ENCODE measurements at places on chromosomes 7 and 10.
A peak's percentile ranks its signal among the peaks of the same experiment; 100 is the strongest.

DNA sequence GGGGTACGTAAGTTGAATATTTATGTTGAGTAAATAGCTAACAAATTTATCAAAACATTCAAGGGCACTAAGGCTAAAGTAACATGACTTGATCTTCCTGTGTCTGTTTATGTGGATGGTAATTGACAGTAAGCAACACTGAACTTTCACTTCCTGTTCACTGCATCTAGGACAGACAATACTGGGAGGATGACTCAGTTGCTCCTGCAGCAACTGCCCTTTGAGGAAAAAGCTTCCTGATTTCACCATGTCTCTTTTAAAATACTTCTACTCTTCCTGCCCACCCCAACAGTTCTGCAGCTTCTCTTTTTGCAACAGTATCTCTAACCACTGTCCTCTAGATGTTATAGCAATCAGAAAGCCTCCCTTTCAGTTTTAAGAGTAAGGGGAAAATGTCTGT lies 76.6 kb upstream of the HGF start:
- no peaks in the 10 kb centered on the region for H3K36me3 ChIP-seq
- no peak for ATAC-seq
- no peaks in the 10 kb centered on the region for H3K27me3 ChIP-seq

DNA sequence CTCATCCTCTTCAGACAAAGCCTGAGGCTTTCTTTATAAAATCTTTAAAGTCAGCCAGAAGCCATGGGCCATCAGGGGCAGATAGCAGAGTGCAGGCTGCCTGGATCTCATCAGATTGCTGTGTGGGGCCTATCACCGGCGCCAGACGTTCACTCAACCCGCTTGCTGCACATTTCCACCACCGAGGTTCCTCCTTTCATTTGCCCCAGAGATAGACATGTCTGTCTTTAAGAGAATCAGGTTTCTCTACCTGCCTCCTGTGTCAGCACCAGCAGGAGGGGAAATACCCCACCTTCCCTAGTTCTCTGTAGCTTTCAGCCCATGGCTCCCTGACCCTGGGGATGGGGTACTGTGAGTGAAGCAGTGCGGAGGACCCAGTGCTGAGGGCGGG lies 22.0 kb downstream of the SLC18A2 start:
- H3K27ac ChIP-seq = no peak overlapping the region
- no peak overlapping the region for H3K4me3 ChIP-seq
- H3K27me3 ChIP-seq = peaks cover 55% of the 10 kb centered on the region
- H3K4me1 ChIP-seq = no peaks in the 10 kb centered on the region
- H3K36me3 ChIP-seq = no peaks in the 10 kb centered on the region
- no peak for ATAC-seq

DNA sequence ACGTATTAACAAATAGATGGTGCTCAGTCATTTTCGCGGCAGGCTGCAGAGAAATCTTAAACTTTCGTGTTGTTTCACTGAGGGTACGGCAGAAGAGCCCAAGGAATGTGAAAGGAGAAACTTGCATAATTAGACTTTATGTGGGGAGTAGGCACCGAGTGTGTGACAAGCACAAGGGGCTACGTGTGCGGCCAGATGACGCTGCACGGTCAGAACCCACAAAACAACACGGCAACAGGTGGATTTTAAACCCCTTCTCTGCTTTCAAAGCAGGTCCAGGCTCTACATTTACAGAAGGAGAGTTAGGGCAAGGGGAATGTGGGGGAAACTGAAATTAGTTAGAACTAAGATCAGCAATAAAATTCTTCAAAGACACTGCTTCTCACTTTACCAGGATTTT lies 392 bp upstream of the UCN3 start:
- H3K36me3 ChIP-seq = no peaks in the 10 kb centered on the region
- H3K27me3 ChIP-seq = peaks cover 43% of the 10 kb centered on the region
- no peak overlapping the region for H3K27ac ChIP-seq
- no peaks in the 10 kb centered on the region for H3K4me1 ChIP-seq
- ATAC-seq = no peak
- no peak overlapping the region for H3K4me3 ChIP-seq

DNA sequence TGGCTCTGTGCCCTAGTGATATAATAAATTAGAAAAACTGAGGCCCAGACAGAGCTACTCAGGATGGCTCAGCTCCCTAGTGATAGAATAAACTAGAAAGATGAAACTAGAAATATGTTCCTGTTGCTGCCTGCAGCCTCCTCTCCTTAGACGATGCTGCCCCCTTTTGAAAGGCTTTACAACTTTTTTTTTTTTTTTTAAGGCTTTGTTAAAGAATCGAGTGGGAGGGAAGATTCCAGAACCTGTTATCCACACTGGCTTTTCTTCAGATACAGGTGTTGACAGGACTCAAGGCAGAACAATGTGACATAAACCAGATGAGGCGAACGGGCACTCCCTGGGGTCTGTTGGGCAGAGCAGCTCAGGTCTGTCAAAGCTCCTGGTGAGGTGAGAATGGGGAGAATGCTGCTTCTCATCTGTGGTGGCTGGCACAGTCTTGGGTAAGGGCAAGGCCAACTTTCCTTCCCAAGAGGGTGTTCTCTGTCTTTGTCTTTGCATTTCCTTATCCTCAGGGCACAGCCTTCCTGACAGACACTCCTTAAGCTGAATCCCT lies 175.1 kb downstream of the COBL start:
- H3K4me1 ChIP-seq = no peaks in the 10 kb centered on the region
- peaks cover 20% of the 10 kb centered on the region for H3K27me3 ChIP-seq
- no peaks in the 10 kb centered on the region for H3K36me3 ChIP-seq
- ATAC-seq = no peak
- H3K4me3 ChIP-seq = no peak overlapping the region

DNA sequence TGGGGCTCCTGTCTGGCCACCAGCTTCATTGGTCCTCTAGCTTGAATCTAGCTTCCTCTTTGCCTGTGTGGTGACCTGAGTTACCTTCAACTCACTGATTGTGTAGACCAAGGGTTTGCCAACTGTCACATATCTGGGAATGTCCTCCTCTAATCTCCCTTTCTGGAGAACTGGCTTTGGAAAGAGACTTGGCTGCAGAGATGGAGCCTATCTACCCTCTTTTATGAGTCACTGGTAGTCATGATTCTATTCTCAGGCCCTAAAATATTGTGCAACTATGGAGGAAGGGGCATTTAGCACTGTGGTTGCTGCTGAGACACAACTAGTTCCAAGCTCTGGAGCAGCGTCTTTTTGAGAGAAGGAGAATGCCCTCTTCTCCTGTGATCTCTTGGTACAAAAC lies 691.3 kb downstream of the KCNMA1 start:
- no peaks in the 10 kb centered on the region for H3K36me3 ChIP-seq
- H3K27me3 ChIP-seq = no peaks in the 10 kb centered on the region
- no peak overlapping the region for H3K4me3 ChIP-seq
- H3K4me1 ChIP-seq = no peaks in the 10 kb centered on the region
- no peak overlapping the region for H3K27ac ChIP-seq

GRCh38 chr7:47266799-47267198 lies 315.1 kb downstream of the TNS3 start:
- no peaks in the 10 kb centered on the region for H3K27me3 ChIP-seq
- H3K4me3 ChIP-seq = no peak overlapping the region
- H3K36me3 ChIP-seq = no peaks in the 10 kb centered on the region
- H3K27ac ChIP-seq = no peak overlapping the region
- ATAC-seq = no peak

DNA sequence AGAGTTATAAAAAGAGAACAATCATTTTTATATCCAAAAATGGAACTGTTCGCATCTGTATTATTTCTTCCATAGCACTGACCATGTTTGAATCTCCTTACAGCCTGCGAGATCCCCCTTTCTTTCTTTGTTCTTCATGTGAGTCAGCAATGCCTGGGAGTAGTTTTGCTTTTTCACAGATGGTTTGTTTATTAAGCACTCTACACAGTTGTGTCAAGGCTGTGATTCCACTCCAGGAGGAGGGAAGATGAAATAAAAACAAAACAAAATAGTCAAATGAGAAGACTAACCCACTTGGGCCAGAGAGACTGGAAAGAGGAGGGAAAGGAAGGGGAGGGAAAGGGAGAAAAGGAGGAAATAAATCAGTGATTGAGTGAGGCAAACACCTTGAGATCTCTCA lies 7.8 kb downstream of the LIPF start:
- H3K4me3 ChIP-seq = no peak overlapping the region
- no peaks in the 10 kb centered on the region for H3K4me1 ChIP-seq
- H3K27ac ChIP-seq = no peak overlapping the region
- H3K36me3 ChIP-seq = no peaks in the 10 kb centered on the region

DNA sequence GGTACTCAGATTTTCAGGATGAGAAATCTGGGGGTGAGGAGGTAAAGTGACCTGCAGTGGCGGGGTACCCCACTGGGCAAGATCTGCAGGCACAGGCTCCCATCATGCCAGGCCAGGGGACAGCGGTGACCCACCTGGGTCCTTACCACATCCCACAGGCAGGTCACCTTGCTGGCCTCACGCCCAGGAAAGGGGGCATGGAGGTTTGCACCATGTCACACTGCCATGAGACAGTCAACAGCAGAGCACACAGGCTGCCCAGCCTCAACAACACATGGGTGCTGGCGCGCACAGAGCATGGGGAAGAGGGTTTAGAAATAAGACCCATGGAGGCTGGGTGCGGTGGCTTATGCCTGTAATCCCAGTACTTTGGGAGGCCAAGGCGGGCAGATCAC lies 914 bp downstream of the PKD1L1 start:
- H3K4me1 ChIP-seq = no peaks in the 10 kb centered on the region
- no peaks in the 10 kb centered on the region for H3K36me3 ChIP-seq
- no peak overlapping the region for H3K4me3 ChIP-seq
- no peak for ATAC-seq
- no peak overlapping the region for H3K27ac ChIP-seq
- no peaks in the 10 kb centered on the region for H3K27me3 ChIP-seq

DNA sequence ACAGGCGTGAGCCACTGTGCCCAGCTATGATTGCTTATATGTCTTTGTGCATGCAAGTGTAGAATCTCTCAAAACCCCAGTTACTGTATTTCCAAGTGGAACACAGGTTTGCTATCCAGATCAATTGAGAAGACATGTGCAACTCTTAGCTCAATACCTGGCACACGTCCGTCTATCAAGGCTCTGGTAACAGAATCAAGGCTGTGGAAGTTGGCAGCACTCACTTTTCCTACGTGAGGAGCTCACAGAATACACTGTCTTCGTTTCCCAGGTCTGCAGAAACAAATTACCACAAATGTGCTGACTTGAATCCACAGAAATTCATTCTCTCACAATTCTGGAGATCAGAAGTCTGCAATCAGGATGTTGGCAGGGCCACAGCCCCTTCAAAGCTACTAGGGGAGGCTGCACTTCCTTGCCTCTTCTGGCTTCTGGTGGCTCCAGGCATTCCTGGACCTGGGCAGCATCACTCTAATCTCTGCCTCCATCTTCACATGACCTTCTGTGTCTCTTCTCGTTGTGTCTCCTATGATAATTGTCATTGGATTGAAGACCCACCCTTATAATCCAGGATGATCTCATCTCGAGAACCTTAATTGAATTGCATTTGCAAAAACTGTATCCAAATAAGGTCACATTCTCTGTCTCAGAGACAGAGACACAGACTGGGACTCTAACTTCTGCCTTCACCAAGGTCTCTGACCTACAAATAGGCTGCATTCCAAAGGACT lies 84.8 kb upstream of the C7orf33 start:
- peaks cover 63% of the 10 kb centered on the region for H3K4me1 ChIP-seq
- H3K27me3 ChIP-seq = no peaks in the 10 kb centered on the region
- no peak overlapping the region for H3K4me3 ChIP-seq
- H3K36me3 ChIP-seq = no peaks in the 10 kb centered on the region
- peak overlapping the region; percentile 71 for H3K27ac ChIP-seq

DNA sequence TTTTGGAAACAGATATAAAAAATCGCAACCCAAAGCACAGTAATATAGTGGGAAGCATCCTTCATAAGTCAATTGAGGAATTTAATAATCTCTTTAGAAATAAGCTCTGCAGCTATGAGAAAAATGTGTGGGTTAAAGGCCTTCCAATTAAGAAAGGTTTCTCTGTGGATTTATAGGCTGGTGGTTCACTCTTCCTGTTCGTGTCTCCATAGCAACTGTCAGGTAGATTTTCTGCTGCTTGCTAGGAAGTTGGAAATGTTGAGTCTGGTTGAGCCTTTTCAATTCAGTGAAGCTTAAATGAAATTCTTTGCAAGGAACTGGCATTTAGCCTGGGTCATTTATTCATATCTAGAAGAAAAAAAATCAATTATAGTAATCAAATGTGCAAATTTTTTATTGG lies 652.8 kb upstream of the CELF2 start:
- H3K27ac ChIP-seq = no peak overlapping the region
- no peak for ATAC-seq
- no peaks in the 10 kb centered on the region for H3K27me3 ChIP-seq
- no peak overlapping the region for H3K4me3 ChIP-seq

GRCh38 chr7:33062023-33062781 lies at the start of gene NT5C3A:
Gene NT5C3A, minus strand, starts transcription at chr7:33062776. Its CDS starts 71 bp downstream, at chr7:33062705.
- no peaks in the 10 kb centered on the region for H3K27me3 ChIP-seq
- peak within 1 kb of the TSS; percentile 89 for H3K27ac ChIP-seq
- H3K4me3 ChIP-seq = peak within 1 kb of the TSS; percentile 84
- peaks cover 14% of the 10 kb centered on the region for H3K36me3 ChIP-seq
- peaks cover 39% of the 10 kb centered on the region for H3K4me1 ChIP-seq

GRCh38 chr7:29329686-29330085 lies 135.1 kb downstream of the CHN2 start:
- H3K4me3 ChIP-seq = no peak overlapping the region
- no peak overlapping the region for H3K27ac ChIP-seq
- H3K36me3 ChIP-seq = no peaks in the 10 kb centered on the region
- peak; percentile 45 for ATAC-seq
- peaks cover 43% of the 10 kb centered on the region for H3K27me3 ChIP-seq

DNA sequence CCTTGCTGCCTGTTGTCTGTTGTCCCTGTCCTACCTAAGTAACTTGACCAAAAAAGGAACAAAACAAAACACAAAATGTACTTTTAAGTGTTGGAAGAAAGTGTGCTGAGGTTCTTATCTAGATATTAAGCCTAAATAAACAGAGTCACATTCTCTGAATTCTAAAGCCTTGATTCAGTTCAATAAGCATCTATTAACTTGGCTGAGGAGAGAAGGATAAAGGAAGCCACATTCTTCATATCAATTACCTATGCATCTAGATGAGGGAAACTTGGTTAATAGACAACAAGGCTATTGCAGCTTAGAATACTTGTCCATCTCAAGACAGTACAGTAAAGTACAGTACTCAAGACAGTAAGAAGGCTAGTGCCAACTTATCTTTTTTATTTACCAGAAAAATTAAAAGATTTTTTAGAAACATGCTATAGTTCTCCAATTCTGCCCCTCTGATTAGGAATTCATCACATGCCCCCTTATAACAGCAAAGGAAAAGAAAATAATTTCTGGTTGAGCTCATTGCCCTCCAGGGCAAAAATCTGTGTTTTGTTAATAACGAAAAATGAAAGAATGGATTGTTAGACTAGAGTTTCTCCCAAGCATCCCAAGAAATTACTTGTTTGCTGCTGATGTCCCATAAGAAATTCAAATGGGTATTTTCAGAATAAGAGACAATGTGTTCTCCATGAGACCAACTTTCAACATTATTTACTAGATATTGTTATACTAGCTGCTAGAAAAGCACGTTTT lies 546.5 kb upstream of the SEMA3D start:
- no peaks in the 10 kb centered on the region for H3K4me1 ChIP-seq
- H3K27ac ChIP-seq = no peak overlapping the region
- no peaks in the 10 kb centered on the region for H3K36me3 ChIP-seq
- H3K4me3 ChIP-seq = no peak overlapping the region
- no peak for ATAC-seq
- H3K27me3 ChIP-seq = no peaks in the 10 kb centered on the region
